ENCODE measurements at places on chromosomes 4 and X.

DNA sequence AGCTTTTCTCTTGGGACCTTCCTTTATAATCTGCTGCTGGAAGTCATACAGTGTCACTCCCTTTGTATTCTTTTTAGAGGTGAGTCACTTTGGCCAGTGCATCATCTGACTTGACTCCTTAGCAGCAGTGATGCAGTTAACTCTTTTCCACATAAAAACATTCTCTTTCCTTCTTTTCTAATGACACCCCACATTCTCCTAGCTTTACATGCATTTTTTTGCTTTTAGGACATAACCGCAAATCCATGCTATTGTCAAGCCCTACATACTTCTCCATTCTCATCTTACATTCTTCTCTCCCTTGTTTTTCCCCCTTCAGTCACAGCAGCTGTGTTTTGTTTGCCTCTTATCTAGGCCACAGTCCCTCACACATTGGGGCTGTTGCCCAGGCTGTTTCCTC is 55.1 kb downstream of the ZNF330 start:
- DNase-seq, result peak; percentile 97

DNA sequence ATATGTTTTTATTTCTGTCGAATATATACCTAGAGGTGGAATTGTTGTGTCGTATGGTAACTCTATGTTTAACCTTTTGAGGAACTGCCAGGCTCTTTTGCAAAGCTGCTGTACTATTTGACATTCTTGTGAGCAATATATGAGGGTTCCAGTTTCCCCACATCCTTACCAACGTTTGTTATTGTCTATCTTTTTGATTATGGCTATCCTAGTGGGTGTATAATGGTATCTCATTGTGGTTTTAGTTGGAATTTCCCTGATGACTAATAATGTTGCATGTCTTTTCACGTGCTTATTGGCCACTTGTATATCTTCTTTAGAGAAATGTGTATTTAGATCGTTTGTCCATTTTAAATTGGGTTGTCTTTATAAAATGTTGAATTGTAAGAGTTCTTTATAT is 24.5 kb downstream of the REPS2 start:
- DNase-seq, result peak; percentile 45

DNA sequence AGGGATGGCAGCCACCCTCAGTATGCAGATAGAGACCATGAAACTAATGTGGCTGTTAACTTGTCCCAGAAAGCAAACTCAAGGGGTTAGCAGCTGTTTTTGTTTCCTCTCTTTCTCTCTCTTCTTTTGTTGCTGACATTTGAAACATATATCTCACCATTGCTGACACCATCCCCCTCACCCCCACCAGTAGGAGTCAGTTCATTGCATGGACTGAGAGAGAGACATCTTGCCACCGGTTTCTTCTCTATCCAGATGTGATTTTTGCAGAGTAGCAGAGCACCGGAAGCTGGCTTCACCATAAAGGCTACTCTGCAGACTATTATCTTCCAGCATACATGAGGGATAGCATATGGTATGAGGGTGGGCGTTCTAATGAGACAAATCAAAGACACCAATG is 177.1 kb upstream of the FRG1 start:
- no peak for DNase-seq

DNA sequence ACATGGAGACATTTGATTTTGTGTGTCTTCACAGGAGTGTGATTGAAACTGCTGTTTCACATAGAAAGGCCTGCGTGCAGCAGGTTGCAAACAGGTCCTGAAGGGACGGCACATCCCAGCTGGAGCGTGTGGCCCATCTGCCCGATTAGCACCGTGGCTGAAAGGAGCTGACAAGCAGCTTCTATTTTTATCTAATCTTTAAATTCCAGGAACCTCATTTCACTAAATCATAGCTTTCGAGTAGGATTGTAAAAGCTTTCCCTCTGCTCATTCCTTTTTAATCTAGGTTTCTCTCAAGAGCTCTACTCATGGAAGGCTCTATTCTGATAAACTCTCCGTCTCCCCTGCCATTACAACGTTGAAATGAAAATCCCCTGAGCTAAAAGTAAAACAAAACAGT is 106.8 kb downstream of the FSTL5 start:
- DNase-seq, result no peak

- DNase-seq, result no peak
These were observed 37.0 kb upstream of the NUDT6 start for GRCh38 chr4:122959441-122959840.

DNA sequence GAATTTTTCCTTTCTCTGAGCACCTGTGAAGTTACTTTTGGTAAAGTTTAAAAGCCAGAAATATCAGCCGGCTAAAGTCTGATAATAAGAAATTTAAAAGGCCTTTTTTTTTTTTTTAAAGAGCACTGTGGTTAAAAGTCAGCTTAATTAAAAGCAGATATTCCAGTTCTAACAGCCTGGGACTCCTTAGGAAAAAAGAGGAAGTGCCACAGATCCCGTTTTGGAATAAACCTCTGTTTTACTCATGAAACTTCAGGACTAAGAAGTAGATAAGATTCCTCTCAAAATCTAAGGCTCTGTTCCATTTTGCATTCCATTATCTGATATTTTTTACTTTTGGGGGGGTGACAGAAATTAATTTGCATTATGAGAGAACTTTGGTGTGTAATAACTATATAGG is 37.8 kb downstream of the ABCB7 start:
- DNase-seq, result no peak

DNA sequence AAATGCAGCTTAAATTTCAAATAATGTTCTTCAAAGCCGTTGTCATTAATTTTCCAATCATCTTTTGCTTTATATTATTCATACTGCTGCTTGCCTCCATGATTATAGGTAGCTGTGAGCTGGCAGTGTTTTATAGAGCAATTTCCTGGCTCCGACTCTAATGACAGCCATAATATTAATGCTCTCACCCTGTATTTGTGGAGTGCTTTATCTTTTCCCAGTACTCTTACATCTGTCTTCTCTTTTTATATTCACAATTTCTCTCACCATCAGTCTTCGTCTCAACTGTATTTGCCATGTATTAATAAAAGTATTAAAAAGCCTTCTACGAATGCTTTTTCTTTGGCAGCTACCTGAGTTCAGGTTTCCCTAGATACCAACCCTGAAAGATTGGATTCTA is 21.0 kb downstream of the ATXN3L start:
- DNase-seq, result no peak

DNA sequence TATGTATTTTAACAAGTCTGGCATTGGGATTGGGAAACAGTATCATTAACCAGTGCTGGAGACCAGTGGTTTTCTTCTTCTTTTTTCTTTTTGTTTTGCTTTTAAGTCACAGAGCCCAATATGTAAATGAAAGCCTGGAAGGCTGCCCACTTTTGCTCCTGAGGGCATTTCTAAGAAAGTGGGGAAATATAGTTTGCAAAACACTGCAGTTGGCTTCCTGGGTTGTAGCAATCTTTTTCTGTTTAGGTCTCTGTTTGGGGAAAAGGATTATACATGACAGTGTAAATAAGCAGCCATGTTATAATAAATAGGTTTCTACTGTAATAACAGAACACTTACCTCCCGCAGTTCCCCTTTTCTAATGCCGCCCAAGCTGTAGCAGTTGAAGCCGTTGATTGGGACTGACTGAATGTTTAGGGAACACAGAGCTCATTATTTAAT is 105.5 kb downstream of the TMEM164 start:
- DNase-seq, result peak; percentile 32

GRCh38 chrX:54891573-54891972 is 29.1 kb upstream of the TRO start:
- DNase-seq, result peak; percentile 28

- DNase-seq, result no peak
These were observed 14.7 kb upstream of the ATP8A1 start for GRCh38 chr4:42671431-42672194.

GRCh38 chrX:63686878-63687714 is 97.9 kb downstream of the ARHGEF9 start:
- peak; percentile 75 for DNase-seq

DNA sequence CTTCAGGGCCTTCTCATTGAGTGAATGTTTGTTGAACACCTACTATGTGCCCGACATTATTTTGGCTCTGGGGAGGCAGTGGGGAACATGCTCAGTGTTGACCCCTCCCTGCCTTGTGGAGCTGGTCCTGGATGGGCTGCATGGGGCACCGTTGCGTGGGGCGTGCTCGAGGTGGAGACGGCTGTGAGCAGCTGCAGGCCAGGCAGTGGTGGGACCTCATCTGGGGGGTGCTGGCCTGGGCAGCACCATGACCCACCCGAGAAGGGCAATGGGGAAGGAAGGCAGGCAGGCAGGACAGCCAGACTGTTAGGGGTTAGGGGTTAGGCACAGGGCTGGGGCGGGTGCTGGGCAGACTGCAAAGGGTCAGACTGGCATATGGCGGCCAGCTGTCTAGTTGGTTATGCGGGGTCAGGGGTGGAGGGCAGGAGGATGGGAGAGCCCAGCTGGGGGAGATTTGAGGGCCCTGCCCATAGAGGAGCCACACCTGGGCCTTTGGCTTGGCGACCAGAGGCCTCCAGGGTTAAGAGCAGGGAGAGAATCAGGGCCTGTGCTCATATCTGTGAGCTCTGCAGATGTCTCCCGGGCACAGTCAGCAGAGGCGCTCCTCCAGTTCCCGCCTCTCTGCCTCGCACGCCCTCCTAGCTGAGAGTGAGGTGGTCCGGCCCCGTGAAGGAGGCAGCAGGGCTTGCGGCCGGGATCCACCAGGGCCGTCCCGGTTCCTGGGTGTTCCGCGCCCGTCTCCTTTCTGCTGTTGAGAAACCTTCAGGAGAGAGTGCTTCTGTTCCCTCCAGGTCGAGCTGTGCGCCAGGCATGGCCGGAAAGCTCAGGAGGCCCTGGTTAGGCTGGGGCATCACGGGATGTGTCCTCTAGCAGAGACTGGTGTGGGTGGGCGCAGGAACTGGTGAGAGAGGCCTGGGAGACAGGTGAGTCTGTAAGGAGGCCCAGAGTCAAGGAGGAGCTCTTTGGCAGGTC is 73.3 kb downstream of the RGS12 start:
- no peak for DNase-seq

DNA sequence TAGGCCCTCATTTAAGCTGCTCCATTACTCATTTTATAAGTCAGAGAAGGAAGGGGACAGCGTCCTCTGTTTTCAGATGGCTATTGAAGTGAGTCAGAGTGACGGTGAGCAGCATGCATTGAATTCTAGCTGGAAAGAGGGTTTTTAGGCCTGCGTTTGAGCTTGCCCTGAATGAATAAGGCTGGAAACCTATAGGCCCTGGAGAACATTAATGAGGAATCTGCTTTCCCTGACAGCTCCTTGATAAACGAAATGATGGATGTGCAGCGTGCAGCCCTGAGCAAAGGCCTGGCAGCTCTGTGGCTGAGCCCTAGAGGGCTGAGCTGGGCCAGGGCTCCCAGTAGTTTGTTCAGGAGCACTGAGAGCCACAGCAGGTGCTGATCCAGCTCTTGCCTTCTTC is 33.4 kb downstream of the TBL1X start:
- DNase-seq, result no peak

DNA sequence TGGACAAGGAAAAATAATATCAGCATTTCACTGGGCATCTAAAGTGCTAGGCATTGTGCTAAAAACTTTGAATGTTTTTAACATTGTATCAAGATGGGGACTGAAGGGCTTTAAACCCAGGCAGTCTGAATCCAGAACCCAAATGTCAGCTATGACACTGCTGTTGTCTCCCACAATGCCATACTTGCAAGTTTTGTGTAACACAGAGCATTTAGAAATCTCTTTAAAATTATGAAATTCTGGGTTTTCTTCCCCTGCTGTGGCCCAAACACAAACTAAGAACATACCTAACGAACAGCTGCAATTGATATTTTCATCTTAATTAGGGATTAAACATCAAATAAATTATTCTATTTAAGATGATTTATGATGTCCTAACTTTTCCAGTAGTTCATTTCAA is 66.8 kb upstream of the LSM6 start:
- DNase-seq, result no peak

DNA sequence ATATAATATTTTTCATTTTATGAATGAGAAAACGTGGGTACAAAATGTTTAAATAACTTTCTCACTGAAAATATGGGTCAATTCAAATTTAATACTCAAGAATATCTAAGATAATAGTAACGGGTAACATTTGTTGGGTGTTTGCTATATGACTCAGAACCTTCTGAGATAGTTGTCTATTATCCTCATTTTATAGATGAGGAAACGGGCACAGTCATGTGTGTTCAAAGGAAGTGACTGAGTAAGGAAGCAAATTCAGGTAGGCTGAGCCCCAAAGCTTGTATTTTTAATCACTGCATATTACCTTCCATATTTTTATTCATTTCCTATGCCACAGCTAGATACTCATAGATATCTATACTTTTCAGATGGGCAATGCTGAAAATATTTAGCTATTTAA is 12.2 kb upstream of the CAMK2D start:
- no peak for DNase-seq

DNA sequence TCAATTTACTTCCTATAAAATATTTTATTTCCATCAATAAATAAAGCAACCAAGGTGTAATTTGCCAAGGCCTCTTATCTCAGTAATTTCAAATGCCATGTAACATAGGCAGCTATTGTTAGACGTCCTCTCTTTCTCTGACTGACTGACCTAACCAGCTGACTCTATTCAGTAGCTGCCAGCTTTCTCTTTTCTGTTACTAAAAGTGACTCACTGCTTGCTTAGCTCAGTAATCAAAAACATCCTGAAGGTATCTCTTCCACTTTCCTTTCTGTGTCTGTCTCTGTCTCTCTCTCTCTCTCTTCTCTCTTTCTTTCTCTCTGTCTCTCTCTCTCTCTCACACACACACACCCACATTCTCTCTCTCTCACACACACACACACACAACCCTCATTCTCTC is 134.2 kb downstream of the SPOCK3 start:
- DNase-seq, result no peak

DNA sequence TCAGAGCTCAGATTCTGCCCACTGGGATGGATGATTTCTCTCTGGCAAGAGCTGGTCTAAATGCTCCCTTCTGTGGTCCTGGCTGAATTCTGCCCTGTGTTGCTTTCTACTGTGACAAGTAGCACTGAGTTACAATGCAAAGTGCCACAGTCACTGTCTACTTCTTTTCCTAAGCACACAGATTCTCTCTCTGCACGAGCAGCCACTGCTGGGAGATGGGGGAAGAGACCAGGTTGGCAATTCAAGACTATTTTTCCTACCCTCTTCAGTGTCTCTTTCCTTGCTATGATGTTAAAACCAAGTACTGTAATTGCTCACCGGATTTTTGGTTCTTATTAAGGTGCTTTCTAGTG is 45.5 kb downstream of the STAP1 start:
- no peak for DNase-seq

DNA sequence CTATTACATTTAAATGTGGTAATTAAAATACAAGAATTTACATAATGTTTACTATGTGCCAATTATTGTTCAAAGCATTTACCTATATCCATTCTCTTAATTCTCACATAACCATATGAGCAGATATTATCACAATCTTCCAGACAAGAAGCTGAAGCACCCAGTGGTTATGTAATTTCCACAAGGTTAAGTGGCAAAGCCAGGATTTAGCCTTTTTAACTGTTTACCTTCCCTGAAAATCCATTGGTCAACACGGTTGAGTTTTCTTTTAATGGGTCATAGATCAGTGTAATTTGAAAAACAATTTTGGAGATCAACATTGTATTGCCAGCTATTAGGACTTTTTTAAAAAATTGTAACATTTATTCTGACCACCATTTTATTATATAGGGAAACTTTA is 11.4 kb downstream of the HSPA4L start:
- no peak for DNase-seq
